NCI-H1092 treated with DMSO at 0.1 percent for 48 hours (cell line): ENCODE measurements at places on chromosomes 16 and 17.

GRCh38 chr16:8887431-8887765 is 5.2 kb downstream of the LITAFD start:
- DNase-seq, result no peak

DNA sequence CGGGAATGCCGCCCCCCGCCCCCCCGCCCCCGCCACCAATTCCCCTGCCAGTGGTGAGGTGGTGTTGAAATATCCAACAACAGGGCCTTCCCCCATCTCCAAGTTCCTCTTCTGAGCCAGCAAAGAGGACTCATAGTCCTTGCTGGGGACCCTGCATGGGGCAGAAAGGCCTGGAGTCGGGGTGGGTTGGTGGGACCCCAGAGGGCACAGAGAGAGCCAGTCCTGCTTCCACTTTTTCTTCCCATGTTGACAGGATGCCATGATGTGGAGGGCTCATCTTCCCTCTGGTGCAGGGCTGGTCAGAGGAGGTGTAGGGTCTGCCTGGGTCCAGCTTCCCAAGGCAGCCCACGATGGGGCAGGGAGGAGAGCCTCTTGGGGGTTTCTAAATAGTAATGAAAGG is 49.0 kb upstream of the PIK3R6 start:
- no peak for DNase-seq

- no peak for DNase-seq
Observed at GRCh38 chr16:80580109-80580832, 39.5 kb downstream of the DYNLRB2 start.

DNA sequence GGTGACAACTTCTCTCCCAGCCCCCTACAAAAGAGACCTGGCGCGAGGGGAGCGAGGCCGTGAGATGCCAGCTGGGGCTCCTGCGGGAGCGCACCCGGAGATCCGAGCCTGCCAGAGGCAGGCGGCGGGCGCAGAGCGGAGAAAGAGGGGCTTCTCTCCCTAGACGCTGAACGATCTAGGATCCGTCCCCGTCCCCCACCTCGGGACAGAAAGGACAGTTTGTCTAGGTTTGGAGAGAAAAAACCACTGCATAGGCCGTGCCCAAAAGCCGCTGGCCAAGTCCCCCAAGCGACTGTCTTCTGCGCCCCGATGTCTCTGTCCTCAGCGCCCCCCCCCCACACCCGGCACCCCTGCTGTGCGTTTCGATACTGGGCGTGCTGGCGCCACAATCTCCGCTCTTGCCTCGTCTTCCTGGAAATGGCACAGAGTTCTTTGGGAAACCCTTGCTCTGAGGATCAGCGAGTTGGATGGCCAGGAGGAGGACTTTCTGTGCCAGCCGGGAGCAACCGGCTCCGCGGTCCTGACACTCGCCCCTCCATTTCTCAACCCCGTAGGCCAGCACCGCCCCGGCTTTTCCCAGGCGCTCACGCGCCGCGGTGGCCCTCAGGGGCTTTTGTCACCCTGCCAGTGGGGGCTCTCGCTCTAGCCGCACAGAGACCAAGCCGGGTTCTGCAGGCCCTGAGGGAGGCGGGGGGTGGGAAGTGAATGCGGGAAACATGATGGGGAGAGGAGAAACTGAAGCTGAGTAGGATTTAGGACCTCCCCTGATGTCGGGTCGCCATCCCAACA is 1.0 kb downstream of the SSTR2 start:
- DNase-seq, result no peak
